ENCODE measurements at places on chromosomes 4 and X. TPM values are rescaled to one million over a fixed set of nuclear protein-coding genes. Genes with fewer than 3 reads are reported as not detected.

DNA sequence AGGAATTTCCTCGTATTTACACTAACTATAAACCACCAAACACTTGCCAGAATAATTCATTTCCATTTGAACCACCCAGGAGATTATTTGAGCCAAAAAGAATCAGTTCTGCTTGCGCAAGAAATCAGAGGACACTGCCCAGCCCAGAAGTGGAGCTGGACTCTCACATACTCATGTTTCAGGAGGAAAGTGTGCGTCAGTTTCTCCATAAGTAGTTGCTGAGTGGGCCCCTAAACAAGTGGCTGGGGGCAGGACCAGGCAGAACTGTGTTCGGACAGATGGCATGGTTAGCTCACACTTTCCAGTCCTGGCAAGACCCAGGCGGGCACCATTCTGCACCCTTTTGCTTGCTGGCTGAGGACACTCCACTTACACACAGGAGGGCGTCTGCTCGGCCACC, 38.8 kb downstream of the BTC start:
- no peak for DNase-seq

DNA sequence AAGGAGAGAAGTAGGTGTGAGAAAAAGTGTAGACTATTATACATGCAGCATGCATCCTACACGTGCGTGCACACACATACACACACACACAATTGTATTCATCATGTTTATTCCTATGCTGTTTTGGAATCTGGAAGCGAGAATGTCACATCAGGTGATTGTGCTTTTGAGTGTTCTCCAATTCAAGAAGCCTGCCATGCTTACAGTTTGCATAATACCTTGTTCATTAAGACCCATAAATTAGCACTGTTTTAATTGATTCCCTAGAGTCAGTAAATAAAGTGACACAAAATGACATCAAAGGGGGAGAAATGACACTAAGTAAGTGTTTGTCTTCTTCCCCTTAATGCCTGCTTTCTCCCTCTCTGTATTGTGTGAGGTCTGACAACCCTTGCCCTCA, 336.1 kb upstream of the IGFBP7 start:
- no peak for DNase-seq

DNA sequence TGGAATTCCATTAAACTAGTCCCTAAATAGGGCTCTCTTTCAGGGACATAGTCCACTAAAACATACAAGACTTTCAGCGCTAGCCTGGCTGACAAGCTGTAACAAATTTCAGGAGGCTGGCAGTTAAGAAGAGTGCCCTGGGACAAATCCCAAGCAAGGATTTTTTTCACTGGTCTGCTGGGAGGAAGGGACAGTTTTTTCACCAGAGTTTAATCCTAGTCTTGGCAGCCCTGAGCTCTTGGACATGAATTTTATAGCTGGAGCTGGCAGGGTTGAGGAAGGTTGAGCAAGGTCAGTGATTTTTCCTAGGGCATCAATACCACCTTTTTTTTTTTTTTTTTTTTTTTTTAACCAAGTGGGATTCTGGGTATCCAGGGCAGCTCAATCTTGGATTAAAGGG, 184.4 kb downstream of the SH2D1A start:
- no peak for DNase-seq

GRCh38 chrX:9071031-9071650, 37.2 kb upstream of the FAM9B start:
- peak; percentile 5 for DNase-seq

The APBB2 gene
- total RNA-seq, result 162 TPM

The MSX1 gene
- total RNA-seq, result 5.0 TPM

GRCh38 chr4:13783800-13784411, 156.4 kb upstream of the BOD1L1 start:
- DNase-seq, result no peak

GRCh38 chrX:120213438-120214265, 37.0 kb upstream of the ZBTB33 start:
- peak; percentile 67 for DNase-seq

DNA sequence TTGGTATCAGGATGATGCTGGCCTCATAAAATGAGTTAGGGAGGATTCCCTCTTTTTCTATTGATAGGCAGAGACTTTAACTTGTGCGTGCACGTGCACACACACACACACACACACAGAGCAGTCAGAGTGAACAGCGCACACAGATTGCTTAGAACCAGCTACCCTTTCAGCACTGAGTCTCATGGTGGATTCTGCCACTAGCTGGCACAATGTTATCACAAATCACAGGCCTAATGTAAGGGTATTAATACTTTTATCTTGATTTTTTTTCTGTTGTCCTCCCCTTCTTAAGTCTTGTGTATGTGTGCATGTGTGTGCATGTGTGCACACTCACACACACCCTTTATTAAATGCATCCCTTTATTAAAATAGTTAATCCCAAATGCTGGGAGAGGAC, 53.2 kb downstream of the HADH start:
- DNase-seq, result no peak

DNA sequence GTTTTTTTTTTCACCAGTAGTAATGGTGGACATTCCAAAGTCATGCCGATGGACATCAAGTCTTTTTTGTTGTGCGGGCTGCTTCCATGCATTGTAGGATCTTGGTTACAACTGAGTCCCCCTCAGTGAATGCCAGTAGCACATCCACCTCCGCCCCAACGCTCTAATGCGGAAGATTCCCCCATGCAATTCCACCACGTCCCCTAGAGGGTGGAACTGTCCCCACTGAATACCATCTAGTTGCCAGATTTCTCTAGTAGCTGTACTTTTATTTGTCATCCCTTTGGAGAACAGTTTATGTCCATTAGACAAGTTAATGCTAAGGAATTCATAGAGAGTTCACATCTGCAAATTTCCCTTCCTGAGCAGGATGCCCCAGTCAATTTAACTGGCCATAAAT, 6.7 kb downstream of the SHISA3 start:
- DNase-seq, result no peak

DNA sequence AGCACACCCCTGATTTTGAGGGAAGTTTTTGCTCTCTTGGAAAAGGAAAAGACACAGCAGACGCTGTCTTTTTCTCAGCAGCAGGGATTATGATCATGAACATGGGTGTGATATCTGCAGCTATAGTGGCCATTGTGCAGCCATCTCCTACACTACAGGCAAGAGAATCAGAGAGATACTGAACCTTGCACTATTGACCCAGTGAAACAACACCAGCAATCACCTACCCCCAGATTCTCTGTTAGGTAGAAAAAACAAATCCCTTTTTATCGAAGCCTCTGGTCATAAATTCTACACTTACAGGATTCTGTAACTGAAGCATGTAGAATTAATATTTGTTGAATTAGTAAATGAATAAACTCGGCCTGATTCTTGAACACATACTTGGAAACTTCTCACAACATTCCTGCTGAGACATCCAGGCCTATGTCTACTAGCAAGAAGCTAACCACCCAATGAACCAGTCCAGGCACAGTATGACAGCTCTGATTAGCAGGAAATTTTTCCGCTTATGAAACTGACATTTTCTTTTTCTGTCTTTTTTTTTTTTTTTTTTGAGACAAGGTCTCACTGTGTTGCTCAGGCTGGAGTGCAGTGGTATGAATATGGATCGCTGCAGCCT, 5.0 kb upstream of the AFAP1 start:
- no peak for DNase-seq

The MANBA gene
- total RNA-seq, result 7.7 TPM

DNA sequence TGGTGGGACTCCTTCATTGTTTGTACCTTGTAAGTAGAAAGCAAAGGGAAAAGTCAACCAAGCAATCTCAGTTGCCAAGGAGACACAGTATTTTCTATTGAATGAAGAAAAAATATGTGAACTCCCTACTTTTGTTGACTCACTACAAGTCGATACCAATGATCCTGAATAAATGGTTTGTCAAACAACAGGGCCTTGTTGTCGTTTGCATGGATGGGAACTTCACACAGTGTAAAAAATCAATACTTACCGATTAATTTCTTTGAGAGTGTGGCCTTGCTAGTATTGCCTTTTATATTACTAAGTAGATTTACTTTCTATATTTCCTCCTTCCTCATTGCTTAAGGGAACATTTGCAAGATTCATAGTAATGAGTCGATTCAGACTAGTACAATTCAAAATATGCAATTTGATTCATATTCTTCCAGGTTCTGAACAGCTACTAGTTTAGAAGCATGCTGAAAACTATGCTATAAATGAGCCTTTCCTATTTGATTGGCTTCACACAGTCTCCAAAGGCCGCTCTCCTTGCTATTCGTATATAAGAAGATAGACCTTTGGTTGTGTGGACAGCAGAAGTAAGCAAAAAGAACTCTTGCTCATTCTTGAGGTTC, 108.0 kb downstream of the ZNF330 start:
- DNase-seq, result no peak

Data from endothelial cell of umbilical vein (primary cell).